ENCODE measurements at places on chromosomes 2 and 18. TPM values are rescaled to one million over a fixed set of nuclear protein-coding genes. Genes with fewer than 3 reads are reported as not detected.

DNA sequence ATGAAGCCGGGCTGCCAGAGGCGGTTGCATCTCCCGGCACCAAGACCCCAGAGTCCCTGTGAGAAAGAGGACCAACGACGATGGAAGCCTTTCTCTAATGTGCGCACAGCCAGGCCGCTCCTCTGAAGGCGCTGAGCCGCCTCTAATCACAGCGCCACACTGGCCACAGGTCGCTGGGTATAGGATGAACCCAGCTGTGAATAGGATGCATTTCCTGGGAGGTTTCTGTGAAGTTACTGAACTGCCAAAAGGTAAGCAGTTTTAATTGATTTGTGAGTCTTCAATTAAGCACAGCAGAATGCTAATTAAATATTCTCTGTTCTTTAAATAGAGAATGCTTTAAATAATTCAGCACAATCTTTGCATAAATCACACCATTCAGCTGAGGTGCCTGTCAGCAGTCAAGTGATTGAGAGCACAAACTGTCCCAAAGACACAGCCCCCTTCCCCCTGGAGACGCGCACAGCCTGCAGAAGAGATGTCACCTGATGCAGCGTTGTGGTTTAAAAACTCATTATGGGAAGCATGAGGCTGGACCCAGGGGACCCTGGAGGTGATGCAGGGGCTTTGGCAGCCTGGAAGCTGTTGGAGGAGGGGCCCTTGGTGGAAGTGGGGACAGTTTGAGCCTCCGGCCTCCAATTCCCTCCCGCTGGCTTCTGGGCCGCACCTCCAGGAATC lies 98.1 kb downstream of the RTP5 start:
- no peak for DNase-seq

DNA sequence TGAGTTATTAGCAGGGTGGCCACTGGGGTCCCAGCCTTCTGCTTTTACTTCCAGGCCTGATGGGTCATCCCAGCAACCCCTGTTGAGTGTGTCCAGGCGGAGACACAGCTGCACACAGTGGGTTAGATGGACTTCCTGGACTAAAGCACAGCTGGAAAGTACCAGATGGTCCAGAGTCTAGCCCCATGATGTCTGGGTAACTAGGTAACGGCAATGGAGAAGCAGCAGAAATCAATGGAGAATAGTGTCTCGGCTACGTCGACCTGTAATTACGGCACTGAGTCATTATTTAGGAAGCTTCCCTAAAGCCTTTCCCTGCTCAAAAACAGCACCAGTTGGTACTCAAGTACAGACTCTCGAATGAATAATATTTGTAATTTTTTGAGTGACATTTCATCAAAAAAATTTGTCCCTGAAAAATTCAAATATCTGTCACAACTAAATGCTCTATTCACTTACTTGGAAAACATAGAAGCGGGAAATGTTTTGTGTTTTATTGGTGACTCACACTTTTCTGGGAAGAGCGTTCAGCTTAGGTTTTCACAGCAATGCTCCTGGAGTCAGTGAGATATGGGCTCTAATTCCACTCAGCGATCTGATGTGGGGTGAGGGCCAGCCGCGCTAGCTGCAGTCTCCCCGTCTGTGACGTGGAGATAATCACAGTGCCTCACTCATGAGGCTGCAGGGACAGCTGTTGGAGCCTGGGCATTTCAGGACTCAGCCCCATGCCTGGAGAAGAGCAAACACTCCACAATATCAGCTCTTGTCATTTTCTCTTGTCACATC lies 16.2 kb upstream of the ARL4C start:
- peak; percentile 65 for DNase-seq

DNA sequence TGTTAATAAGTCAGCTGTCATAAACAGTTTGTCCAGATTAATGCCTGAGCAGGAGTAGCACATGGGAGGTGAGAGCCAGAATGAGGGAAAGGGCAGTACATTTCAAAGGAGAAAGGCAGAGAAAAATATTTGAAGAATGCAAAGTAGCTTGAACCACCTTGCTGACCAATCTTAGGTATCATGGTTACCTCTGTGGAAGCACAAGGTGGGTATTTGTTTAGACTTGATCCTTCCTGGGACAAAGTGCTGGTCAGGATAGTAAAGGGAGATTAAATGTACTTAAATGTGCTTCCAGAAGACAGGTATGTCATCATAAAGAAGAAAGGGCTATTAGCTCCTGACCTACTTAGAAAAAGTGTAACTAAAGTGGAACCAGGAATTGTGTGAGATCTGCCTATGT lies 105.0 kb downstream of the LRRTM1 start:
- DNase-seq: no peak

DNA sequence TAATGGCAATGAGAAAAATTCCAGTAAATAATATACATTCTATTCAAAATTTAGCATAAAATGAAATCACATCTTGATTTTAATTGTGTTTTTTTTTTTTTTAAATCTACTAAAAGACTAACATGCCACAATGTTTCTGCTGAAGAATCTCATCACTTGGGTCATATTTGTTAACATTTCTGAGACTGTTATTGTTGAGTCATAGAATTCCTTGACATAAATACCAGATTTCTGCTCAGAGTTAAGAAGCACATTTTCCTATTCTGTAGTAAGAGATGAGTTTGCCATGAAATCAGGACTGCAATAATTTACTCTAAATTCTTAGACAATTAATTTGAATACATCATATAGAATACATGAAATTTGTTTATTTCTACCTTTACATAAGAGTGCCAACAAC lies 154.9 kb upstream of the KYNU start:
- DNase-seq: no peak

DNA sequence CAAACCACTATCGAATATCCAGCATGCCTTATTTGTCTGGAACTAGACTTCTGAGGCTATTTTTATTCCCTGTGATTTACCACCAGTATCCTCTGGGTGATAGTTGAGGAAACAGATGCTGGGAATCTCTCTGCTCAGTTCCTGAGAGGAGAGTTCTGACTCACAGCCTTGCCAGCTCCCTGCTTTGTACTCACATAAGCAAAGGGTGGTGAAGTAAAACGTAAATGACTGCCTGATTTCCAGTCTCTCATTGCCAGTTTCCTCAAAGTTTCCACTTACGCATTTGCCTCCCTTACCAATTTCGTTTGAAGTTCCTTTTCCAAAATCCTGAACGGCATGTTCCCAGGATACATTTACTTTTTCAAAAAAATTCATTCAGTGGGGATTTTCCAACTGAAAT lies 69.2 kb upstream of the HNRNPA3 start:
- peak; percentile 85 for DNase-seq

DNA sequence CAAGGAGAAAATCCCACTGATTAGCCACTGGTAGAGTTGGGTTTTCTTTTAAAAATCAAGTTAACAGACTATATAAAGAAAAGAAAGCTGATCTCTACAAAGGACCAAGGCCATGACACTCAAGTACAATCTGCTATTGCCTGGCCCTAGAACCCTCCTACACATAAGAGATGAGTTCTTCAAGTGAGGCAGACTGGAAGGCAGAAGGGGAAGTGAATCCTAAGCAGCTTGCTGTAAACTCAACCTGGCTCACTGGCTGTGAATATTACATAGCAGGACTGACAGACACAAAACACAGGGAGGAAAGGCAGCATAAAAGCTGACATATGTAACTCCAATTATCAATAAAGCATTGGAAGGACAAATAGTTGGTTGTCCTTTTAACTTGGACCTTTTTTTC lies 65.4 kb downstream of the TRIP12 start:
- DNase-seq: no peak

GRCh38 chr2:207357216-207357615 lies 172.5 kb upstream of the CREB1 start:
- DNase-seq: no peak

DNA sequence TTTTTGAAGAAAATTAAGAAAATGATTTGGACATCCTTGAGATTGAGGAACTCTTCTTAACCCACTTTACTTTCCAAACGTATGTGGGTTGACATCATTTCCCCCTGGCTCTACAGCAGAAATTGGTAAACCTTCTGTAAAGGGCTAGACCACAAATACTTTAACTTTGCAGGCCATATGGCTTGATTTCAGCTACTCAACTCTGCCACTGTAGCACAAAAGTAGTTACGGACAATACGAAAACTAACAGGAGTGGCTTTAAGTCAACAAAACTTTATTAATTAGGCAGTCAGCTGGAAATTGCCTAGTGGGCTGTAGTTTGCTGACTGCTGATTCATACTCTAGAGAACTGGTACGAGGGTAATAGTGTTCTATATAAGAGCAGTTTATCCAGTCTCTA lies 83.2 kb upstream of the DTNB start:
- no peak for DNase-seq

GRCh38 chr2:9164112-9164608 lies 42.5 kb upstream of the ASAP2 start:
- no peak for DNase-seq

GRCh38 chr2:239882331-239882732 lies 142.8 kb downstream of the NDUFA10 start:
- peak; percentile 38 for DNase-seq

- DNase-seq: peak; percentile 79
These were observed 56.1 kb downstream of the SLC35F5 start for GRCh38 chr2:113700186-113700841.

- DNase-seq: no peak
These were observed 47.0 kb upstream of the AP1S3 start for GRCh38 chr2:223884399-223884798.

DNA sequence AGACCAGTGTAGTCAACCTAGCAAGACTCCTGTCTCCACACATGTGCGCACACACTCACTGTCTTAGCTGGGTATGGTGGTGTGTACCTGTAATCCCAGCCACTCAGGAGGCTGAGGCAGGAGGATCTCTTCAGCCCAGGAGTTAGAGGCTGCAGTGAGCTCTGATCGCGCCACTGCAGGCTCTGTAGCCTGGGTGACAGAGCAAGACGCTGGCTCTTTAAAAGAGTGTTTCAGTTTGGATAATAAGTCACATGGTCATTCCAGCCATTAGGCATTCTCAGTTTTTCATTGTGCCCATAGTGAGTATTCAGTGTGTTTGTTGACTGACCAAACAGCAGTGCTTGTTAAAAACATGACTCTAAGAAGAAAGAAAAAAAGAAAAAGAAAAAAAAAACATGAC lies 31.0 kb downstream of the RAB10 start:
- no peak for DNase-seq

DNA sequence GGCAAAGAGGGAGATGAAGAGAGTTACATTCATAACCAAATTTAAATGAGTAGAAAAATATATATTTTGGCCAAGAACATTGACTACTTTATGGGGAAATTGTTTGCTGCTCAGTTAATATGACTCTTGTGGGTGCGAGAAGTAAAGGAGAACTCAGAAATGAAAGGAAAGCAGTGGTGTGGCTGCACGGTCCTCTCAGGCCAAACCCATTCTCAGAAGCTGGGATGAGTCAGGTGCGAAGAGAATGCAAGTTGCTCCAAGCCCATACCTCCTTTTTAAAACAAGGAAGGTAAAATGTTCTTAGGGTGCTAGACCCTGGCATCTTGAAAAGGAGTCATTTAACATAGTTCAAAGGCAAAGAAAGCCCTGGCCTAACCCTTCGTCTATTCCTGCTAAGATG lies 258.6 kb downstream of the RAD51AP2 start:
- DNase-seq: no peak

DNA sequence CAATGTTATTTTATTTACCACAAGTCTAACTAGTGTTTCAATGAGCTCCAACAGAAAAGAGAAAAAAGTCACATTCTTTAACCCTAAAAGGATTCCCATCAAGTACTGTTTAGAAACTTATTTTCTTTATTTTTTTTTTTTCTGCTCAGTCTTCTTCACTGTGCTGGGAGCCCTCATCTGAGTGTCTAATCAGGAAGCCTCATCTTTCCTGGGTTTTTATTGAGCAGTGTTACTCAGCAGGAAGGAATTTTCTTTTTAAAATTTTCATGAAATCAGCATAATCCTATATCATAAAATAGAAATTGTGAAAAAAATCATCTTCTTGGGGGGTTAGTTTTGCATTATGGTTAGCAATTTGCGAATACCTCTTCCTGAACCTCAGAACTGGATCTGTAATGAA lies 453.8 kb downstream of the CDH2 start:
- no peak for DNase-seq

The LCT gene
- total RNA-seq: not detected

The TEX44 gene
- not detected for total RNA-seq

The C2orf92 gene
- 8.6 TPM for total RNA-seq

The LIPG gene
- 3.7 TPM for total RNA-seq

The TANK gene
- 74.5 TPM for total RNA-seq

The TMEM178A gene
- total RNA-seq: not detected
